ENCODE measurements at places on chromosomes 4 and X.
A peak's percentile ranks its signal among the peaks of the same experiment; 100 is the strongest.

GRCh38 chrX:150456941-150457340 lies 93.8 kb downstream of the MAMLD1 start:
- DNase-seq: no peak

DNA sequence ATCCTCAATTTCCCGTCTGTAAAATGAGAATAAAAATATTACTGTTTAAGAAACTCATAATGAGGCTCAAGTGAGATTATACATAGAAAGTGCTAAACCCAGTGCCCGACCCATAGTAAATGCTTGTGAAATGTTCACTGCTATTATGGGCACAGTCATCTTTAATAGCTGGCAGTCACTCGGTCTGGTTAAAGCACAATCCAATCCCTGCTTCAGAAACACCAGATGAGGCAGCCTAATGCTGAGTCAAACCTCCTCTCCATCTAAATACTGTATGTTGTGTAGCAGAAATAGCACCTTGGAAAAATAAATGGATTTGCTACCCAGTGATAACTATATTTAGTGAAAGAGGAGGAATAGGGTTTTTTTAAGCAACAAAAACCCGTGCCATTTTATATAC lies 14.5 kb downstream of the EVC2 start:
- no peak for DNase-seq

DNA sequence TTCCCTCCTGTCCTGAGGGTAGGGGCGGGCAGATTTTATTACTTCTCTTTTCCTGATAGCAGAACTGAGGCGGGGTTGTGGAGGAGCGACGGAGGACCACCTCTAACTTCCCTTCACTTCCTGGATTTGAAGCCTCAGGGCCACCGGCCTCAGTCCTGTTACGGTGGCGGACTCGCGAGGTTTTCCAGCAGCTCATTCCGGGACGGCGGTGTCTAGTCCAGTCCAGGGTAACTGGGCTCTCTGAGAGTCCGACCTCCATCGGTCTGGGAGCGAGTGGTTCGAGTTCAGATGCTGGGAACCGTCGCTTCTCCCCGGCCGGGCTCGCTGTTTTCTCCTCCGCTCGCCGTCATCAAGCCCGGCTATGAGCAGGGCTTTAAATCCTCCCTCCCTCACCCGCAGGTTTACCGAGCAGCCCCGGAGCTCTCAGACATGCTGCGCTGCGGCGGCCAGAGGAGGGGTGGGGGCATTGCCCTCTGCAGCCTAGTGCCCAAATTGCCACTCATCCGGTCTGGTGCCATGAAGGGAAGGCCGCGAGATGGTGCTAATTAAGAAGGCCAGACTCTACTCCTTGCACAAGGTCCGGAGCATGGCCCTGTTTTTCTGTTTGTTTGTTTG lies 23.3 kb downstream of the HAND2 start:
- no peak for DNase-seq

GRCh38 chr4:141792164-141792563 lies 155.8 kb downstream of the IL15 start:
- DNase-seq: no peak

DNA sequence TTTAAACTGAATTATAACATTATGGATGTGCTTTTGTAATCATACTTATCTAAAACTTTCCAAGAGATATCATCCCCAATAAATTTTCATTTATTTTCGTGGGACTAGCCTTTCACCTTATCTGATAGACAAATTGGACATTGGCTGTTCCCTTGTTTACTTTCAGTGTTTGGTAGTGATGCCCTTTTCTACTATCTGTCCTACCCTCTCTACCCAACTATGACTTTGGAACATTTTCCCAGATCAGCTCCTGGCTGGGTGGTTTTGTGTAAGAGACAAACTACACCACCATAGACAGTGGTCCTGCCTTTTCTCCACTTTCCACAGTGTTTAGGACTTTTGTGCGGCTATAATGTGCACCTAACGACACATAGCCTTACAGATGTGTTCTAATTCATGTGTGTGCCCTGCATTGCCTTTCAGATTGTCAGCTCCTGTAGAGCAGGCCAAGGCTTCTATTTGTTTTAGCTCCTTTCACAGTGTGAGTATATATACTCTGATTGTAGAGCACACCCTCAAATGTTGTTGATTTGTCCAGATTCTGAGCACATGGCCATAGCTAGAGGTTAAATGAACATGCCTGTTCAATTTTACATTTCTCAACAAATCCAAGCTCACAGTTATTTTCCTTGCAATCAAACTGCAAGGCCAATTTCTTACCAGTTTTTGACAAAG lies 63.0 kb upstream of the TRPC5OS start:
- DNase-seq: no peak

GRCh38 chr4:153115322-153116290 lies 88.6 kb upstream of the TRIM2 start:
- DNase-seq: peak; percentile 20

GRCh38 chrX:139691493-139691842 lies 16.5 kb downstream of the MCF2 start:
- DNase-seq: no peak

DNA sequence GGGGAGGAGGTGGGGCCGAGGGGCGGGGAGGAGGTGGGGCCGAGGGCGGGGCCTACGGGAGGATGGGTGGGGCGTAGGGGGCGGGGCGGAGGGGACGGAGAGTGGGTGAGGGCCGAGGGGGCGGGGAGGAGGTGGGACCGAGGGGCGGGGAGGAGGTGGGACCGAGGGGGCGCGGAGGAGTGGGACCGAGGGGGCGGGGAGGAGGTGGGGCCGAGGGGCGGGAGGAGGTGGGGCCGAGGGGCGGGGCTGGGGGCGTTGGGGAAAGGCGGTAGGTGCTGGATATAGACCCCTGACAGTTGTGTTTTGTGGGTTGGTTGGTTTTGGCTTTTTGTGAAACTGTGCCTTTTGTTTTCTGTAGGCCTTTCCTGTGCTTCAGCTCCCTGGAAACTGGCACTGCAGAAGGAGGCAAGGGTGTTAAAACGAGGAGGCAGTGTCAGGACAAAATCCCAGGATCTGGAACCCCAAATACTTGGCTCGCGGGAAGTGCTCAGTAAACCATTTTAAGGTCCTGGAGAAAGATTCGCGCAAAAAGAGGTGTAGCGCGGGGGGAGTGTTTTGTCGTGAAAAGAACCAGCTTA lies 580 bp upstream of the MMGT1 start:
- DNase-seq: no peak

- no peak for DNase-seq
Measured at GRCh38 chrX:71627588-71628404, 9.5 kb upstream of the CXCR3 start.

DNA sequence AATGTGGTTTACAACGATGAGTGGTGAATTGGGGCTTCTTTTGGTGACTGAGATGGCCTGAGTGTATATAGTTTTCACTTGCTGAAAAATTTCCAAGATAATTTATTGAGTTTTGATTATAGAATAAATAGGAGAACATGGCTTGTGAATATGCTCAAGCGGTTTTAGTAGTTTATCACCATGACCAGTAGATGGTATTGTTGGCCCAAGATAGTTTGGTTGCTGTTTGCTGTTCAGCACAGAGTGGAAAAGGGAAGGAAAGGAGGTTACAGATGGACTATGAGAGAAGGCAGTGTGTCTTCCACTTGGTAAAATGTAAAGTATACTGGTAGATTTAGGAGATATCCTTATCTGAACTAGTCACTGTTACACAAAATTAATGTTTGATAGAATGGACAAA lies 55.8 kb upstream of the POU4F2 start:
- peak; percentile 28 for DNase-seq

- DNase-seq: no peak
Measured at GRCh38 chrX:98939456-98939855, 1470.6 kb downstream of the PCDH19 start.

All from inflammatory macrophage treated with lipopolysaccharide for 1 hour (primary cell).